Activated CD4-positive, alpha-beta T cell treated with anti-CD3 and anti-CD28 coated beads, Interleukin-2, amount 50 U/mL, for 48 hours (primary cell): ENCODE measurements at places on chromosomes 6 and 20.

DNA sequence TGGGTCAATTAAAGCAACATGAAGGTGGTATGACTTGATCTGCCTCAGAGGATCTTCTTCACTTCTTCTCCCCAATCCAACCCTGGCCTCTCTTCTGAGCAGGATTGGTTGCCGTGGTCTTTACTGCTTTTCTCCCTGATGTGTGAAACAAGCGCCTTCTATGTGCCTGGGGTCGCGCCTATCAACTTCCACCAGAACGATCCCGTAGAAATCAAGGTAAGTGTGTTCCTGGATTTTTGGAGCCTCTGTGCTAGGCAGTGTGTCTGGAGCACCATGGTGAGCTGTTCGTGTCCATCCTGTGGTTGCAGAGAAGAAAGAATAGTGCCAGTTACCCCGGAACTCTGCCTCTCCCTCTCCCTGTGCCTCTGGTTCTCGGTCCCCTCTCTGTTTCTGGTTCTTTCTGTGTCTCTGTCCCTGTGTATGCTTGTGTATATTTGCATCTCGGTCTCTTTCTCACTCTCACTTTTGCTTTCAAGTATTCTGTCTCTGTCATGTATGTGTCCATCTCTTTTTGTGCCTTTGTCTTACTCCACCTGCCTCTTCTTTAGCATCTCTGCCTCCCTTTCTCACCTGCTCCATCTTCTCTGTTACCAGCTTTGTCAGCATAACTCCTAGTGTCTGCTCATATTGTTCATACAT, 23.5 kb downstream of the TM9SF4 start:
- no peak for DNase-seq

DNA sequence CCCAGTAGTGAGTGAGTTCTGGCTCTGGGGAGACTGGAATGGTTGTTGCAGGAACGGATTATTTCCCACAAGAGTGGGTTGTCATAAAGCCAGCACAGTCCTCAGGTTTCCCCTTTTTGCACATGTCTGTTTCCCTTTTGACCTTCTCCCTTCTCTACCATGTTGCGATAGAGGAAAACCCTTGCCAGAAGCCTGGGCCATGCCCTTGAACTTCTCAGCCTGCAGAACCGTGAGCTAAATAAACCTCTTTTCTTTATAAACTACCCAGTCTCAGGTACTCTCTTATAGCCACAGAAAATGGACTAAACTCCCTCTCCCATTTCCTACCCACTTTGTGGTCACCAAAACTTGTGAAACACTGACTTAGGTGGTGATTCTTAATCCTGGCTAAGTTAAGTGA, 7.2 kb upstream of the PPP1R16B start:
- no peak for DNase-seq

DNA sequence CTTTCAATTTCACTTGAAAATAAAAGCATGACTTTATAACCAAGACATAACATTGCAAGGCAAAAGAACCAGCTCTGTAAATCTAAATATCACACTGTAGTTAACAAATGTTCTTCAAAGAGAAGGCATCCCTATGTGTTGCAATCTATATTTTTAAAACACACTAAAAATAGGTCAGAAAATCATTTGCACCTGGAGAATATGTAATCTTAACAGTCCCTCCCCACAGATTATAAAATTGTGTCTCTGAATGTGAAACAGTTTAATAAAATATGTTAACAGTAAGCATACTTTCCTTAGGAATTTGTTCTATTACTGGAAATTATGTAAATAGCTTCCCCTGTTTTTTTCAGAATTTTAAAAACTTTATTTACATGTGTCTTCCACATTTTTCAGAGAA, 351.9 kb downstream of the COL12A1 start:
- no peak for DNase-seq

GRCh38 chr20:18543216-18543615, 24.0 kb upstream of the SMIM26 start:
- DNase-seq, result no peak

DNA sequence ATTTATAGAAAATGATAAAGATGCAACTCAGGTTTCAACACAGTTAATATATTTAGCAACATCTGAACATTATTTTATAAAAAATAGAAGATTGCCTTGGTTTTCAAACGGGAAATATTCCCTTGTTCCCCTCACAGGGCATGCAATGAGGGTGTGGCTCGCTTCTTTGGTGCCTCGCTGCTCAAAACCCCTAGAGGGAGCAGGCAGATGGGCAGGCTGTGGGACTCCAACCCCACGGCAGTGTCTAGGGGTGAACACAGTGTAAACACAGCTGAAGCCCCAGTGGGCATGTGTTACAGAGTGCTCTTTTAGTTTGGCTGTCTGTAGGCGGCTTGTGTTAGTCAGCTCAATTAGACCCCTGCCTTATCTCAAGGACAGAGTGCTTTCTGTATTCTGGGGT, 560.8 kb upstream of the IMPG1 start:
- DNase-seq, result no peak
